ENCODE measurements at places on chromosomes 16 and 17.
A peak's percentile ranks its signal among the peaks of the same experiment; 100 is the strongest.

GRCh38 chr17:82794781-82795482, 43.1 kb downstream of the TBCD start:
- no peak for DNase-seq

DNA sequence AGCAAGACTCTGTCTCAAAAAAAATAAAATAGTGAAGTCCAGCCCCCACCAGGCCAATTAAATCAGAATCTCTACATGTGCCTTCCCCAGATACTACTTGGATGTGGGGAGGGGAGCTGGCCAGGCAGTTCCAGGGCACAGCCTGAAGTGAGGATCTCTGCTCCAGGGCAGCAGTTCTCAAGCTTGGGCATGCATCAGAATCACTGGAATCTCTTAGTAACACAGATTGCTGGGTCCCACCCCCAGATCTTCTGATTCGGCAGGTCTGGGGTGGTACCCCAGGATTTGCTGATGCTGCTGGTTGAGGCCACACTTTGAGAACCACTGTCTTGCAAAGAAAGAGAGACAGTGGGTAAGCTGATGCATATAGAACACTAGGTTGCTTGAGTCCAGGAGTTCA, 8.3 kb upstream of the CDH5 start:
- DNase-seq, result no peak

DNA sequence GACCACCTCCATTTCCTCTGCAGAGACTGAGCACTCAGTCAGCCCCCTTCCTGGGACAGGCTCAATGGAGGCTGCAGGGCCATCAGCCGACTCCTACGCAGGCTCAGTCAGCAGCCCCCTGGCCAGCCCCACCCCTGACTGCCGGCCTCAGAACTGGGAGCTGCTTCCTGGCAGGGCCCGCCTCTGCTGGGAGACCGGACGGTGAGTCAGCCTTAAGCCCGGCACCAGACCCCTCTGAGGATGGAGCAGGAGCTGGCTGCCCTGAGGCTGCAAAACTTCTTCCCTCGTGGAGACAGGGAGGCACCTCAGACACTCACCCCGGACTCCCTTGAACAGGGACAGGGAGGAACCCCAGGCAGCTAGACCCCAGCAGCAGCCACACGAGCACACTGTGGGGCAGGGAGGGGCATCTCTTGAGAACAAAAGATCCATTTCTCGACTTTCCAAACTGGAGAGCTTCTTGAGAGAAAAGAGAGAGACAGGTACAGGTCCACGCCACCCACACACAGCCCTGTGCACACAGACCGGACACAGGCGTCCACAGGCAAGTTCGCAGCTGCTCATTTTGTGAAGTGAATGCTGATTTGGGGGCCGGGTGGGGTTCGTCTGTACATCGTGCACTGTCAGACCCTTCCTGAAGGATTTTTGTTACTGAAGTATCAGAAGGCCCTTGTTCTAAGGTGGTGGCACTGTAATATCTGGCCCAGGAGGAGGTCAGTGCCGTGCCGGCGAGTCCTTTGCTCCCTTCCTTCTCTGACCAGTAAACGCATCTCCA, 1.3 kb upstream of the TUBB3 start:
- no peak for DNase-seq

GRCh38 chr16:86490859-86491639, 19.3 kb upstream of the FOXF1 start:
- no peak for DNase-seq

DNA sequence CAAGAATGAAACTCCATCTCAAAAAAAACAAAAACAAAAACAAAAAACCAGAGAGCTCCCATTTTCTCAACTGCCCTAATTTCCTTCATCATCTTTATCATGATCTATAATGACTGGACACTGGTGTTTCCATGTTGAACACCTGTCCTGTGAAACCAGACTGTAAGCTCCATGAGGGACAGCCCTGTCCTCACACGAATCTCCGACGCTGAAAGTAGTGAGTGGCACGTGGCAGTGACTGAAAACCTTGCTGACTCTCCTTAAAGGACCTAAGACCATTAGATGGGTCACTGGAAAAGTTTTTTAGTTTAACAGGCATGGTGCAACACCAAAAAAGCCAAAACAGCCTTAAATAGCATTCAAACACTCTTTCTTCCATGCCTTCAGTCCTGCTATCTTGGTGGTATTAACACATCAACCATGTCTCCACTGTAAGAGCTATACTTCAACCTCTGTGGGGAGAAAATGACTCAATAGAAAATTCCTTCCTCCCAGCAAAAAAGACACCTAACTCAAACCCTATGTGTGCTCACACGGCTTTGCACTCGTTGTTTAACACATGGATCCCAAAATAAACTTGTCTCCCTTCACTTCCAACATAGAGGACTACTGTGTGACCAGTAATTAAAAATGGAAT, 8.3 kb downstream of the AXIN2 start:
- DNase-seq, result no peak

GRCh38 chr16:55585631-55586030, 19.1 kb downstream of the CAPNS2 start:
- DNase-seq, result no peak

GRCh38 chr16:50399411-50399810, 30.6 kb upstream of the BRD7 start:
- DNase-seq, result no peak

DNA sequence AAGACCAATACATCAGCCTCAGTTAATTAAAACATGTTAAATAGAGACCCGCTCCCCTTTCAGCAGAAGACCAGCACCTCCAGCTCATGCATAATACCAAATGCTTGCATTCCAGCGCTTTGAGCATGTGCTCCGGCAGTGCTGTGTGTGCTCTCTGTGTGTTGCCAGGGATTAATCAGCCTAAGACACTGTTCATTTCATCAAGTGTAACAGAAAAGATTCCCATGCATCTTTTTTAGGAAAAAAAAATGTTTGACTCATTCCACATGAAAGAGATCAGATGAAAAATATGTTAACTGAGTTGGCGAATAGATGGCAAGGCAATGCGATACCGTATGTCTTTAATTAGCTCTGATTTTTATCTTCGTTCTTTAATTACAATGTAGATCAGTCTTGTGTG, 187.6 kb downstream of the RPTOR start:
- DNase-seq, result no peak

GRCh38 chr17:71292006-71292405, 828.8 kb upstream of the SOX9 start:
- DNase-seq, result no peak

- DNase-seq, result no peak
Measured at GRCh38 chr16:56163938-56164337, 27.4 kb upstream of the GNAO1 start.

GRCh38 chr16:84117494-84117843, 727 bp upstream of the MBTPS1 start:
- DNase-seq, result no peak

GRCh38 chr17:9519583-9520272, 55.9 kb downstream of the STX8 start:
- DNase-seq, result no peak

DNA sequence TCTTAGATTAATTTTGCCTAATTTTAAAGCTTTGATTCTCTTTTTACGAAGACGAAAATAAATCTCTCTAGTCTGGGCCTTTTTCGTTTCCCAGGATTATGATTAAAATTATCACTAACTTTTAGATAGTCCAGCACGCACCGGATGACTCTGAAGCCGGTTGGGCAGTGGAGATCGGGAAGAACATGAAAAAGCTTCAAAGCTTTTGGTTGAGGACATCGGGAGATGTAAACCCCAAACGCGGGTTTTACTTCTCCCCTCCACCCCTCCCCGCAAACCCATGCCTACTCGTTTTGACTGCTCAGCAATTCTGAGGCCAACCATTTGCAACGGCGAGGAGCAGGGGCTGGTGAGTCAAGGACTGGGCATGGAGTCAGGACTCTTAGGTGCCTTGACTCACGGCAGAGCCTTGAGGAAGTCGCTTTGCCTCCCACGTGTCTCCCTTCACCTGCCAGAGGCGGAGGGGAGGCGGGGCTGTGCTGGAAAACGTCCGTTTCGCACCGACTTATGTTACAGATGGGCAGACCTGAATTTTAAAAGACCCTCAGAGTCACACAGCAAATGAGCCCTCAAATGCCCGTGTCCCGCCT, 989 bp upstream of the DUSP14 start:
- DNase-seq, result peak; percentile 67

- no peak for DNase-seq
Measured at GRCh38 chr17:7018331-7018964, 4.4 kb upstream of the BCL6B start.

DNA sequence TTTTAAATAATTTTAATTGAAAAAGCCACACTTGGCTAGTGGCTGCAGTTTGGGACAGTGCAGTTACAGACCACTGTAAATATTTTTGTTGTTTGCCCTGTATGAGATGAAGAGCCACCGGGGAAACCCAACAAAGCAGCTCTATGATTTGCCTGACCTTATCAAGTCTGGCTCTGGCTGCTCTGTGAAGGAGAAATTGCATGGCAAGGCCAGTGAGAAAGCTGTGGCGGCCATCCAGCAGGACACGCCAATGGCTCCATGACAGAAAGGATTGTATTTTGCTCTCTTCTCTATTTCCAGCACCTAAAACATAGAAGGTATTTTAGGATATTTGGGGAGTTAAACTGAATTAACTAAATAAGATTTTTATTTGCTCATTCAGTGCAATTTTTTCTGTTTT, 330.0 kb upstream of the DYNLRB2 start:
- DNase-seq, result no peak

DNA sequence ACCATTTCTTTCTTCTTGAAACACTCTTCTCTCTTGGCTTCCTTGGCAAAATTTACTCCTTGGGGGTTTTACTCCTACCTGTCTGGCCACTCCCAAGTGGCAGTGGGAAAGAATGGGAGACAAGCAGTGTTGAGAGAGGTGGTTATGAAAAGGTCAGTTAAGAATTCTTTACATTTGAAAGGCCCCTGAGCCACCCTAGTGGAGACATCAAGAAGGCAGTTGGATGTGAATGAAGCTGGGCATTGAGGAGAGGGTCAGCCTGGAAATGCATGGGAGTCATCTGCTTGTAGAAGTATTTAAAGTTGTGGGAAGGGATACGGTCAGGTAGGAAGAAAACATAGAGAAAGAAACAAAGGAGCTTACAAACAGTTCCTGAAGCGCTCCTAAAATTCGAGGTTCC, 42.3 kb upstream of the CCNF start:
- DNase-seq, result no peak

DNA sequence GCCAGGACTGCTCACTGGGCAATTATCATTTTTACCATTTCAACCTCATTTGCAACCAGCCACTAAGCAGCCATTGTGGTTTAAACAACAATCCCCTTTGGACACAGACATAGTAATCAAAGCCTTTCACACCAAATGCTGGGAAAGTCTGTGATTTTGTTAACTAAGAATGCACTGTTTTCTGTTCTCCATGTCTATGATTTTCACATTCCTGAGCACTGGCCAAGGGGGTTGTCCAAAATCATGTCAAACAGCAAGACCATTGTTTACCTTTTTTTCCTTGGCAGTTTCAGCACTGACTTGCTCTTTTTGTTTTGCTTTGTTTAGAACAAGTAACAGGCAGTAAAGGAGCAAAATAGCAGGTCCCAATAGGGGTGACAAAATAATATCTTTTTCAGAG, 106.3 kb upstream of the SIAH1 start:
- no peak for DNase-seq

- no peak for DNase-seq
Measured at GRCh38 chr17:42704837-42705494, 22.6 kb downstream of the CNTNAP1 start.

- DNase-seq, result no peak
Measured at GRCh38 chr17:74452033-74452840, 14.2 kb upstream of the CD300A start.

- no peak for DNase-seq
Measured at GRCh38 chr17:6507535-6507934, 48.8 kb downstream of the PITPNM3 start.

- no peak for DNase-seq
Measured at GRCh38 chr17:81366648-81367047, 28.6 kb upstream of the BAHCC1 start.

DNA sequence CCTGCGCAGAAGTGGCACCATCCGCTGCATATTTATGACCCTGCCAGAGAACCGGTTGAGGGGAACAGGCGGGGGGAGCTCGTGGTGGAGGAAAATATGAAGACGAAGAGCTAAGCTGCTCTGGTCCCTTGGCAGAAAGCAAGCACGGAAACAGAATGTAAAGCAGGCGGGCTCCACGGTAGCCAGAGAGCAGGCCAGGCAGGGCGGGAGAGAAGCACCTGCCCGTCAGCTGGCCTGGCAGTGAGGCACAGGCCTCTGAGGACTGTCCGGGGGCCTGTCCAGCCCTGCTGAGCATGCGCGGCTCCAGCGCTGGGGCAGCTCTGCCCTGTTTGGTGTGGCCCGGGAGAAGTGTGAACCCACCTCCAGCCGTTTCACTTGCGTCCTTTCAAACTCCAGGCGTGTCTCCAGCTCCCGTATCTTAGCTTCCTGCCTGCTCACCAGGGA, 46.7 kb downstream of the PIPOX start:
- DNase-seq, result no peak

DNA sequence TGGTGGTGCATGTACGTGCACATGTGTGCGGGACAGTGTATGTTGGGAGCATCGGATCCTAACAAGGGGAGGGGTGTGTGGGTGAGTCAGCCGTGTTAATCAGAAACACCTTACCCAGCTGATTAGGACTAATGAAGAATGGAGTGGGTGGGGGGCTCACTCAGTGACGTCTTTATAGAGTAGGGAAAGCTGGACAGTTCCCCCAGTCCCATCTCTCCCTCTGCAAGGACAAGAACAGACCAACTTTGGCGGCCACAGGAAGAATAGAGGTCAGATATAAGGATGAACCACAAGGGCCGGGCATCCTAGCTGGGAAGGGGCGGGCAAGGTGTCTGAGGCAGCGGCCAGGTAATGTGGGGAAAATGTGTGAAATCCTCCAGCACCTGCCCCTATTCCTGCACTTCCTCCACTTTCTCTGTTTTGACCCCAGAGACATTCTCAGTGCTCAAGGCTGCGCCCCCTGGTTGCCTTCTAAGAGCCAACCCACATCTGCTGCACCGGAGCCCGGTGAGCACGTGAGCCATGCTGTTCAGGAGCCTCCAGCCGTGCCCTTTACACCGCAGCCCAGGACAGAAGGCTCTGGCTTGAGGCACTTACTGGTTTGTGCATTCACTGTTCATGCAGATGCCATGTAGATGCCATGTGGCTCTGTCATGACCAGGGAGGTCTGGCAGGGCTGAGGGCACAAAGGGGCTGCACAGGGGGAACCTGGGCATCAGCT, 18.9 kb upstream of the TBX21 start:
- DNase-seq, result no peak

GRCh38 chr17:2070241-2071023, 15.5 kb downstream of the HIC1 start:
- DNase-seq, result no peak

All from activated T-cell treated with anti-CD3 and anti-CD28 coated beads, Interleukin-2, amount 50 U/mL, for 1 hour (primary cell).